Liver (tissue), 10 donors: ENCODE measurements at places on chromosomes 6 and 20. TPM values are rescaled to one million over a fixed set of nuclear protein-coding genes. Genes with fewer than 3 reads are reported as not detected.

- no peak overlapping the region for H3K4me3 ChIP-seq
- H3K4me1 ChIP-seq: no peaks in the 10 kb centered on the region
- H3K27ac ChIP-seq: no peak overlapping the region
- H3K36me3 ChIP-seq: no peaks in the 10 kb centered on the region
Measured at GRCh38 chr6:106413016-106413415, 52.5 kb downstream of the CRYBG1 start.

DNA sequence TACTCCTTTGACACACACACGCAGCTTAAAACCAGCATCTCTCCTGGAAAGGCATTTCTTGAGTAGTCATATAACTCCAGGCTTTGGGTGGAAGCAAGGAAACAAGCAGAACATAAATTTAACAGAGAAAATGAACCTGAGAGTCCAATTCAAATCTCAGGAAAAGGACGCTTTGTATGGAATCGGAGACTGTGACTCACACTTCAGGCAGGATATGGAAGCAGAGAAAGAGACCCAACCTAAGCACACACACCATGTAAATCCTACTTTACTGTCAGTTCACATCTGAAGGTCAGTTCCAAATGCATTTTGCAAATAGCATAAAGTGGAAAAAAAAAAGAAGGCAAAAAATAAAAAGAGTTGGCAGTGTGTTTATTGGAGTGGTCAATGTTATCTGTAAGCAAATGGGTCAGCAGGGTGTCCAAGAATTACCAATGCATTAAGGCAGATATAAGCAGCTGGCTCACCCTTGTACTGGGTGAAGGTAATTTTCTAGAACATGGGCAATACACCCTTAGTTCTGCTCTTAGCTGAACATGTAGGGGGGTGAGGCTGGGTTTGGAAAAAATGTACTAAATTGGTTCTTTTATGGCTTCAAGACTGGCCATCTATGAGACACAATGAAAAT is 283.7 kb upstream of the NT5E start:
- no peaks in the 10 kb centered on the region for H3K4me1 ChIP-seq
- no peak overlapping the region for H3K27ac ChIP-seq
- no peak overlapping the region for H3K4me3 ChIP-seq
- no peak for DNase-seq
- H3K36me3 ChIP-seq: no peaks in the 10 kb centered on the region

- no peak overlapping the region for H3K27ac ChIP-seq
- H3K36me3 ChIP-seq: no peaks in the 10 kb centered on the region
- no peaks in the 10 kb centered on the region for H3K27me3 ChIP-seq
- no peak for DNase-seq
- no peak overlapping the region for H3K4me3 ChIP-seq
Measured at GRCh38 chr6:41345901-41346300, 10.5 kb downstream of the NCR2 start.

DBNDD2 gene
- total RNA-seq: 2.1 TPM

GRCh38 chr6:146881228-146882181 is 282.7 kb downstream of the ADGB start:
- H3K4me3 ChIP-seq: no peak overlapping the region
- H3K27me3 ChIP-seq: no peaks in the 10 kb centered on the region
- peaks cover 9% of the 10 kb centered on the region for H3K4me1 ChIP-seq
- H3K27ac ChIP-seq: no peak overlapping the region
- no peak for DNase-seq

PTP4A1 gene
- 190 TPM for total RNA-seq

- DNase-seq: no peak
- no peaks in the 10 kb centered on the region for H3K36me3 ChIP-seq
- H3K4me3 ChIP-seq: no peak overlapping the region
- H3K27ac ChIP-seq: no peak overlapping the region
- no peaks in the 10 kb centered on the region for H3K27me3 ChIP-seq
- H3K4me1 ChIP-seq: no peaks in the 10 kb centered on the region
Measured at GRCh38 chr6:127201321-127201720, 65.3 kb upstream of the RNF146 start.

TFAP2D gene
- not detected for total RNA-seq

ETV7 gene
- total RNA-seq: 0.17 TPM

KIAA0408 gene
- total RNA-seq: not detected
